Mesothelial cell of epicardium (in vitro differentiated cells): ENCODE measurements at places on chromosomes 4 and X.

DNA sequence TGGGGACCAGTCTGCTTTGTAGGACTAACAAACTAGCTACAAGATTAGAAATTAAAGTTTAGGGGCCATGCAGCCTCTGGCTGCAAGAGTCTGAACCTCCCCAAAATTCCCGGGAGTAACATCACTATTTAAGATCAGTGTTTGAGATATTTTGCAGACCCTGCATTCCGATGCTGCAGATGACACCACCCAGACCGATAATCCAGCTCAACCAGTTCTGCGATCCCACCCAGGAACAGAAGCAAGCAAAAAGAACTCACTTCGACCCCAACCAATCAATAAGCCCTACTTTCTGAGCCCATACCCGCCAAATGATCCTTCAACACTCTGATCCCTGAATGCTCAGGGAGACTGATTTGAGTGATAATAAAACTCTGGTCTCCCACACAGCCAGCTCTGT, 877.8 kb downstream of the FAT4 start:
- no peak for DNase-seq

DNA sequence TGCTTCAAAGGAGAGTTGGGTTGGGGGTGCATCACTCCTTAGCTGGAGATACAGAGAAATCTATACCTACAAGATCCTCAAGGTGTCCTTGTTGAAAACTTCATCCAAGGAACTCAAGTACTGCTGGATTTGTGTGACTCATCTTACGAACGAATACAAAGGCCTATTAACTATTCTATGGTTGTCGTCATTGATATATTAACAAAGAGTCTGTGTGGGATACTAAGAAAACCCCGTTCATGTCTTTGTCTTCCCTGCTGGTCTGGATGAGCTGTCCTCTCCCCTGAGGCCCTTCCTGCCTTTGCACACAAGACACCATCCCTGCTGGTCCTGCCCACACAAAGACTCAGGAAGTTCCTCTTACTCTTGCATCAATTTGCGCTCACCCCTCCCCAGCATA, 54.9 kb upstream of the IRF2 start:
- no peak for DNase-seq

DNA sequence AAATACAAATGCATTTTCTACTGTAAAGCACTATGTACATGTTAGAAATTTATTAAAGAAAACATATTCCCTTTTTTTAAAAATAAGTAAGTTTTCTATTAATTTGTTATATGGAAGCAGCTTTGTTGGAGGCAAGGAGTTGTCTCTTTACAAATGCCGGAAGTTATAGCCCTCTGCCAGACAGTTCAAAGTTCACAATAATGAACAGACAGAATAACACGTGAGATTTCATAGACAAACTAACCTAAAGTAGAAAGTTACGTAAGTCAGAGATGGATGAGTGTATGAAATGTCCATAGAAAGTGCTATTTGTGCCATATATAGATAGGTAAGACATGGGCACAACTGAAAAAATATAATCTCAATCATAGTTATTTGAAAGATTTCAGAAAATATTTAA, 43.9 kb upstream of the NEIL3 start:
- no peak for DNase-seq

DNA sequence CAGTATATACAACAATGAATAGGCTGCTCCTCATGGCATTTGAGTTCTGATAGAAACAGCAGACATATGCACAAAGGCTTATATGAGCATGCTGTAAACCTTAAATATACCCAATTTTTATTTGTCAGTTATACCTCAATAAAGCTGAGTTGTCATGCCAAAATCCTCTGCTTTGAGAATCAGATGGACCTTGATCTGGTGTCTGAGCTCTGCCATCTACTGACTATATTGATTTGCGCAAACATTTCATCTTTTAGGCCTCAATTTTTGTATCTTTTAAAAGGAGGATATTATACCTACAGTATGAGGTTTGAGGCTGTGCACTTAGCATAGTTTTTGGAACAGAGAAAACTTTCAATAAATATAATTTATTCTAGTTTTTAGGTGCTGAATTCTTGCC, 85.2 kb downstream of the PRRG1 start:
- no peak for DNase-seq

DNA sequence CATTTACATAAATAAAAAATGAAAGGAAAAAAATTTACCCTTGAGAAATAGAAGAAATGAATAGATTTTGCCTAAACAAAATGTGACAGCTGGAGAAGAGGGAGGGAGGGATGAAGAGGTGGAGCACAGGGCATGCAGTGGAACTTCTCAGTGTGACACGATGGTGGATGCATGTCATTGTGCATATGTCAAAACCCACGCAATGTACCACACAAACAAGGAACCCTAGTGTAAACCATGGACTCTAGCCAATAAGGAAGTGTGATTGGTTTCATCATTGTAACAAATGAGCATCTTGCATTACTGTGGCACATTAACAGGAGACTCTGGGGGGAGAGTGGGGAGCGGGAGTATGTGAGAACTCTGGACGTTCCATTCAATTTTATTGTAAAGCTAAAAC, 58.6 kb downstream of the GATB start:
- no peak for DNase-seq

- DNase-seq = no peak
These were observed 133.3 kb upstream of the ZIC3 start for GRCh38 chrX:137432609-137433008.

GRCh38 chr4:173912384-173912783, 371.1 kb downstream of the FBXO8 start:
- no peak for DNase-seq

DNA sequence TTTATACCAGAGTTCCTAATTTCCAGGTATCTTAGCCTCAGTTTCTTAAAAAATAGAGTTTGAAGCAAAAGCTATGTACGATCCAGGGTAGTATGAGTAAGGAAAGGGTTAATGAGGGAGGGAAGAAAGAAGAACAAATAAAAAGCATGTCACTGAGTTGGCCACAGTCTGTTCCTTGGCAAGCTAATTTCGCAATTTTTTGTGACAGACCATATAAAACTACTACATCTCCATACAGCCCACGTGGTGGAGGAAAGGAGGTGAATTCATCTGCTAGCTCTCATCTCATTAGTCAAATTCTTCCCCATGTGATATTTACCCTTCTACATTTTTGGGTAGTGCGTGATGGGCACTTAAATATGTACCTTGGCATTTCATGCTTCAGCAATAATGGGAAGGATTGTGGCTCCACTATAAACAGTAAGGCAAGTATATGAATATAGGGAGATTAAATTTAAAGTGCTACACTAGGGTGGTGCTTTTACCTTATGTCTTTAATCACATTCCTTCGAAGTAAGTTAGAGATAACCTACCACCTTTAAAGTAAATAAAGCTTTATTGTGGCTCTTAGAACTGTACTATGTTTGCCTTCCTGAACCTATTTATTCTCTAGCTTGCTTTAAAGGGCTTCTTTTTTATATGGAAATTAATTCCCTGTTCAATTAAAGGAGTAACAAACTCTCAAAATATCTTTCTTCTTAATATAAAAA, 102.1 kb upstream of the VAMP7 start:
- no peak for DNase-seq

DNA sequence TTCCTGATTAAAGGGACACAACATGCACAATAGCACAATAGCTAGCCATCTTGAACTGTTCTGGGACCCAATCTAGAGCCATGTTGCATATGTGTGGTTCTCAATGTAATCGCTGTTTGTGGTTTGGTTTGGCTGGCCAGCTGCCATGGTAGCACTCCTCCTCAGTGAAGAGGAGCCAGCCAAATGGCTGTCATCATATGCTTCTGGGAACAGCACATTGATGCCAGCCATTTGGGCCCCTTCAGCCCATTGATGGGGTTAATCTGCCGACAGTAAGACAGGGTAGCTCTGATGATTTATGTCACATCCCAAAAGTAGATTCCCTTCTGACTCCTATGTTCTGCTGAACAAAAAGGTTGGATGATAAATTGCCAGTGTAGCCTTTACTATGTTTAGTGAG, 48.5 kb downstream of the AWAT2 start:
- no peak for DNase-seq

DNA sequence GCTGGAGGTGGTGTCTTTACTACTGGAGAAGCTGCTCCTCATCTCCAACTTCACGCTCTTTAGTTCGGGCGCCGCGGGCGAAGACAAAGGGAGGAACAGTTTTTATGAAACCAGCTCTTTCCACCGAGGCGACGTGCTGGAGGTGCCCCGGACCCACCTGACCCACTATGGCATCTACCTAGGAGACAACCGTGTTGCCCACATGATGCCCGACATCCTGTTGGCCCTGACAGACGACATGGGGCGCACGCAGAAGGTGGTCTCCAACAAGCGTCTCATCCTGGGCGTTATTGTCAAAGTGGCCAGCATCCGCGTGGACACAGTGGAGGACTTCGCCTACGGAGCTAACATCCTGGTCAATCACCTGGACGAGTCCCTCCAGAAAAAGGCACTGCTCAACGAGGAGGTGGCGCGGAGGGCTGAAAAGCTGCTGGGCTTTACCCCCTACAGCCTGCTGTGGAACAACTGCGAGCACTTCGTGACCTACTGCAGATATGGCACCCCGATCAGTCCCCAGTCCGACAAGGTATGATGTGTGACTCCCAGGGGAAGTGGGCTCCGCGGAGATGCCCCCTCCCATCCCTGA, 634 bp downstream of the LRAT start:
- no peak for DNase-seq

GRCh38 chr4:164438321-164438720, 315.6 kb upstream of the SMIM31 start:
- DNase-seq = no peak

- no peak for DNase-seq
These were observed 882.9 kb upstream of the SLIT2 start for GRCh38 chr4:19368800-19369199.

DNA sequence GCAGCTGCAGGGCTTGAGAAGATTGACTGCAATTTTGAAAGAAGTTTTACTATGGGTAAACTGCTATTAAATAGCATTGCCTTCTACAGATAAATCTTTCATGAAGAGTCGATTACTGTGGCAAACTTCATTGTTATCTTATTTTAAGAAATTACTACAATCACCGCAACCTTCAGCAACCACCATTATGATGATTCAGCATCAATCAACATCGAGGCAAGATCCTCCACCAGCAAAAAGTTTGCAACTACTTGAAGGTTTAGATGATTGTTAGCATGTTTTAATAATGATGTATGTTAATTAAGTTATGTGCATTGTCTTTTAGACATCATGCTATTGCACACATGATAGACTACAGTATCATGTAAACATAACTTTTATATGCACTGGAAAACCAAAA, 1511.0 kb downstream of the FSTL5 start:
- no peak for DNase-seq
